ENCODE measurements at places on chromosomes 3 and 15.

GRCh38 chr3:188051801-188052168 lies 102.2 kb upstream of the LPP start:
- DNase-seq: no peak

DNA sequence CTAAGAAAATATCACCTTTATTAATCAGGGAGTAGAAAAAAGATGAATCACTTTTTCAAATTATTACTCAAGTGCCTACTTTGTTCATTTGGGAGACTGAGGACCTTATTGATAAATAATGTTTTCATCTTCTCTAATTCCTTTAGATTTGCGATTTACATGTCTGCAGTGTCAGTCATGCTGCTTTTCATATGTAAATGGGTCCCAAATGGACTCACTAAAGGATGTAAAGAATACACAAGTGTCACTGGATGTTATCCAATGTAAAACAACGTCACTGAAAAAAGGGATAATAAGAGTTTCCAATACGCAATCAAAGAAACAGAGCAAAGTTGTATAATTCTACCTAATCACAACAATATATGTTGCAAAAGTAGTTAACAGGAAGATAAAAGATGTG lies 84.9 kb downstream of the TFDP2 start:
- DNase-seq: no peak

DNA sequence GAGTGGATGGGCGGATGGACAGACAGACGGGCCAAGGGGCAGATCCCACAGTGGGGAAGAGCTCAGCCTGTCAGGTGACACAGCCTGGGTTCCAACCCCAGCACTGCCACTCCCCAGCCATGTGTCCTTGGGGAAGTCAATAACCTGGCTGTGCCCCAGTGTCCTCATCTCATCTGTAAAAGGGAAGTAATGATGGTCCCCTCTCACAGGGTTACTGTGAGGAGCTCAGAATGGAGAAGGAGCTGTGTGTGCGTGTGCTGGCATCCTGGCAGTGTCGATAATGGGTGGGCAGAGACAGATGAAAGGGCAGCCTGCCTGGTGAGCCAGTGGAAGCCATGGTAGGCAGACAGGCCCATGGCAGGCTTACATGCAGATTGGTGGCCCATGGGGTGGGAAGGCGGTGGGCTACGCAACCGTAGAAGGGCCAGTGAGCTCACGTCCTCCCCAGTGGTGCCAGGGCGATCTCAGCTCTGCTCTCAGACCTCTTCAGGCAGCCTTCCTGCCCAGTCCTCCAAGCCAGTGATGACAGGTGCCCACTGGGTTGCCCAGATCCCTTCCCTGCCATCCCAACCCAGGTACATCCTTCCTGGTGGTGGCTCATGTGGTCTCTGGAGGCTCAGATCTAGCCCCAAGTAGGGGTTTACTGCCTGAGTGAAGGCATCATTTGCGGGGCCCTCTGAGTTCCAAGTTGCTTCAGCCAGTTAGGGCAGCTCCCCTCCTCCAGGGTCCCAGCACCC lies 2.3 kb upstream of the DNAJB8 start:
- no peak for DNase-seq

DNA sequence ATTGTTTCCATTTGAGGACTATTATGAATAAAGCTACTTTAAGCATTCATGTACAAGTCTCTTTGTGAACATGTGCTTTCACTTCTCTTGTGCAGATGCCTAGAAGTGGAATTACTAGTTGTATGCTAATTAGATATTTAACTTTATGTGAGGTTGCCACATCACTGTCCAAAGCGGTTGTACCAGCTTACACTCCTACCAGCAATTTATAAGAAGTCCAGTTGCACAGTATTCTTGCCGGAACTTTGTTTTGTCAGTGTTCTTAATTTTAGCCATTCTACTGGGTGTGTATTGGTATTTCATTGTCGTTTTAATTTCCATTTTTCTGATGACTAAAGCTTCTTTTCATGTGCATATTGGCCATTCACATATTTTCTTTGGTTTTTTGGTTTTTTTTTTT lies 29.1 kb downstream of the SEMA3G start:
- DNase-seq: no peak

DNA sequence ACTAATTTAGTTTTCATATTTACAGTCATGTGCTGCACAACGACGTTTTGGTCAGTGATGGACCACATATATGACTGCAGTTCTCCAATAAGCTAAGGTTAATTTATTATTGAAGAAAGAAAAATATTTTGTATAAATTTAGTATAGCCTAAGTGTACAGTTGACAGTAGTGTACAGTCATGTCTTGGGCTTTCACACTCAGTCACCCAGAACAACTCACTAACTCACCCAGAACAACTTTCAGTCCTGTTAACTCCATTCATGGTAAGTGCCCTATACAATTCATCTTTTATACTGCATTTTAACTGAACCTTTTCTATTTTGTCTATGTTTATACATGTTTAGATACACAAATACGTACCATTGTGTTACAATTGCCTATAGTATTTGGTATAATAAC lies 3.8 kb upstream of the GABRR3 start:
- DNase-seq: no peak

GRCh38 chr3:57227930-57228751 lies 612 bp downstream of the APPL1 start:
- DNase-seq: peak; percentile 16

- DNase-seq: no peak
Measured at GRCh38 chr3:53182764-53183355, 21.9 kb downstream of the PRKCD start.

- no peak for DNase-seq
Measured at GRCh38 chr15:75182187-75183131, 19.2 kb upstream of the C15orf39 start.

DNA sequence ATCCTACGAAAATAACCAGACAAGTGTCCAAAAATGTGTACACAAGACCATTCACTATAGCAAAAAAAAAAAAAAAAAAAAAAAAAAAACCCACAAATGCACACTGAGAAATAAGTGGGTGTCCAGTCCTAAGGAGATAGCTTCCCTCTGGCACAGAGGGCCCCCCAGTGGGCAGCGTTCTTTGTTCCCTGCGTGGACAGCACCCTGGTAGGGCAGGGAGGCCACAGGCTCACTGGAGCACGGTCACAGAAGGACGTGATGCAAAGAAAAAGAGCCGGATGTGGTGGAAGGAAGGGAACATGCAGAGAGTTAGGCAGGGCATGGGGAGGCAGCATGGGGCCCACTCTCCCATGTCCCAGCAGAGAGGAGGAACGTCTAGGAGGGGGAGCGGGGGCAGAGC lies 210.7 kb upstream of the NSMCE3 start:
- no peak for DNase-seq

DNA sequence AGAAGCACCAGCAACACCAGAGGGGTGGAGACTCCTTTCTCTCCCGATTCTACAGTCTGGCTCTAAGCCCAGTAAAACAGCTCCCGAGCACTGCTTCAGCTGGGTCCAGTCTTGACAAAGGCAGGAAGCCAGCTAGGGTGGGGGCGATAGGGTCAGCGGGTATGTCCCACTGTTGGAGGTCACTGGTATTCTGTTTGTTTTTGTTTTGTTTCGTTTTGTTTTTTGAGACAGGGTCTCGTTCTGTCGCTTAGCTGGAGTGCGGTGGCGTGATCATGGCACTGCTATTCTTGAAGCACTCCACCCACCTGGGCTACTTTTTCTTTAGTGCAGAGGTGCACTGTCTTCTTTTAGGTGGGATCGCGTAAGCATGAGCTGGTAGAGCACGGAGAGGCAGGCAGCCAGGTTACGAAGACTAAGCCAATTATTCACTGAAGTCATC lies 16.3 kb downstream of the GCSAM start:
- no peak for DNase-seq

GRCh38 chr3:66206806-66207205 lies 14.0 kb upstream of the SLC25A26 start:
- no peak for DNase-seq

- no peak for DNase-seq
Measured at GRCh38 chr3:147269907-147270306, 136.4 kb downstream of the ZIC4 start.

DNA sequence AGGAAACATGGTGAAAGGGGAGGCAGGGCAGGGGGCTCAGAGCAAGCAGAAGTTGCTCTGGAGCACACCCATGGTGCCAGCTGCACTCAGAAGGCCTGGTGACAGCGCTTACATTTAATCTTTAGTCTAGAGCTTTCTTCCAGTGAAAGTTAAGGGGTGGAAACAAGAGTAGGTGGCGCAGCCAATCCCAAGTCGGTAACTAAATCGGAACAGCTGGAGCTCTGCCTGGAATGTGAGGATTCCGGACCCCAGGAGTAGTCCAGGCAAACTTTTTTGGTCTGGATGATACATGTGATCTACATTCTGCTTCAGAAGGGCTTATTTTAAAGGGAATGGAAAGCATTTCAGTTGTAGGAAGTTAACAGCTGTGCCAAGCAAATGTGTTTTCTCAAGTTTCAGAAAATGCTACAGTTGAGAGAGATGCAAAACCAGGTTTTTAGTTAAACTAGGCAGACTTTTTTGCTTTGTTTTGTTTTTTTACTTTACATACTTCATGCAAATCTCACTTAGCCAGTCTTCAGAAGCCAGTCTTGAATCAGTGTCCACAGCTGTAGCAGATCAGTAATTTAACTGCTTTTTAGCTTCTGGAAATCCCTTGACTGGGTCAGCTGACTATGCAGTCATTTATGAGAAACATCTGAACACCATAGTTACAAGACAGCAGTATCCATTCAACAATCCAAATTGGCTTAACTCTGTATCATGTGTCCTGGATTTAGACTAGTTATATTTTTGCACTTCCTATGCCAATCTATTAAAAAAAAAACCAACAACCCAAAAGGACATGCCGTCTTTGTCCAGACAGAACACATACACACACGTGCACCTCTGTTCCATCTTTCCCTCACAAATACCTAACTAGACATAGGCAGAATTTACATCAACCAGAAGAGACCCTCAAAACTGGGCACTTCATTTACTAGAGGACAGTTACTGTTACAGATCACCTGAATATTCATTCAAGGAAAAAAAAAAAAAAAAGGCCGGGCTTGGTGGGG lies 33.2 kb downstream of the ZNF106 start:
- no peak for DNase-seq

GRCh38 chr15:90325726-90326125 lies 26.4 kb upstream of the ZNF774 start:
- DNase-seq: no peak

DNA sequence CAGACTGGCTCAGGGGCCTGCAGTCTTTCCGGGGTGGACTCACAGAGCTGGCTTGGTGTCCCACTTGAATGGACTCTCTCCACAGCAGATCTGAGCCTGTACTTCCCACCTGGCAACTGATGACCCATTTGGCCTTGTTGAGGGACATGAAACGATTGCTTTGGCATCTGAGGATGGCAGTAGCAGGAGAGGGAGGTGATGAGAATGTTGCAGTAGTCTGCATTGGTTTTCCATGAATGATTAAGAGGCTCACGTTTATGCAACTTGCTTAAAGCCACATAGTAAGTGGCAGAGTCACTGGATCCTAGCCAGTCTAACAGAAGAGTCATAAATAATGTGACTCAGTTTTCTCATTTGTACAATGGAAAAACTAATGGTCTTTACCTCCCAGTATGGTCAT lies 21.9 kb downstream of the IL20RB start:
- DNase-seq: no peak

- peak; percentile 54 for DNase-seq
Measured at GRCh38 chr15:64046421-64047153, at the start of gene DAPK2. DAPK2 (minus strand) TSS chr15:64046485; CDS start chr15:64040261, 6,224 bp downstream.

DNA sequence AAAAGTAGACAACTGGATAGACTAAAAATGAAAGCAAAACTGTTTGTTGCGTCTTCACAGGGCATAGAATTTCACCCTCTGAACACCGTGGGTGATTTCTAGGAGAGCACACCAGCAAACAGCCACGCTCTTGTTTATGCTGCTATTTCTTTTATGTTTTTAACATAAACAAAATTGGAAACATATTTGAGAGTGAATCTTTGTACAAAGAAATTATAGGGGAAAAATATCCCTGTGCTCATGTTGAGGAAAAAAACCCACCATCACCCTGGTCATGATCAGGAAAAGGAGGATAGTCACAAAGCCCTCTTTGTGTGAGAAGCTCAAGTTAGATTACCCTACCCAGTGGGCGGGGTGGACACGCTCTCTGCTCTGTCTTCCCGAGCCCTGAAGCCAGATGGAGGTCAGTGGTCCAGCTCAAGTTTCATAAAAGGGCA lies 313.3 kb downstream of the SATB1 start:
- DNase-seq: no peak

DNA sequence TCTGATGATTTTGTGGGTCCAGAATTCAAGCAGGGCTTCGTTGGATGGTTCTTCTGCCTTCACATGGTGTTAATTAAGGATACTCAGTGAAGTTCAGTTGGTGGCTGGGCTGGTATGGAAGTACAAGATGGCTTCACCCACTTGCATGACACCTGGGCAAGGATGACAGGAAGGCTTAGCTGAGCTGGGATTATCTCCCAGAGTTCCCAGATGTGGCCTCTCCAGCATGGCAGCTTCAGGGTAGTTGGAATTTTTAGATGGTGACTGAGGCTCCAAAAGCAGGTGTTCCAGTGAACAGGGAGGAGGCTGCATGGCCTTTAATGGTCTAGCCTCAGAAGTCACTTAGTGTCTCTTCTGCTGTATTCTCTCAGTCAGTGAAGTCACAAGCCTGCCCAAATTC lies 135.5 kb downstream of the THRB start:
- no peak for DNase-seq

- no peak for DNase-seq
Measured at GRCh38 chr15:86273309-86273708, 193.6 kb downstream of the AGBL1 start.

DNA sequence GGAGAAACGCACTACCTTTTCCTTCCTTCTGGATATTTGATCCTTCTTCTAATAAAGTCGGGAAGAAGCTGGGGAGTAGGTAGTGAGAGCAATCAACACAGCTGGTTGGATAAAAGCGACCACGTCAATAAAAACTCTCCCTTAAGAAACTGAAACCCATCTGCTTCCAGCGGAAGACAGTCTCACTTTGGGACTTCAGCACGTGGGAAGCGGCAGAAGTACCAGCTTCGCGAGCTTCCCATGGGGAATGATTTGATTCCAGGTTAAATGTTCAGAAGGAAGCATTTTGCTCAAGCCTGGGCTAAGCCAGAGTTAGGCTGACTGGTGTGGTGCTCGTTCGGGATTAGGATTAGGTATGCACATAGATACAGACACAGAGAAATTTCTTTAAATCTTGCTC lies 262.3 kb upstream of the LYSMD4 start:
- DNase-seq: no peak

GRCh38 chr3:155411500-155412223 lies 118.2 kb upstream of the STRIT1 start:
- DNase-seq: no peak

- no peak for DNase-seq
Measured at GRCh38 chr15:80730926-80731325, 35.8 kb downstream of the ABHD17C start.

Data from activated T-cell treated with anti-CD3 and anti-CD28 coated beads for 1 hour (primary cell).